ENCODE measurements at places on chromosomes 5 and 9. TPM values are rescaled to one million over a fixed set of nuclear protein-coding genes. Genes with fewer than 3 reads are reported as not detected.

SMIM32 gene
- not detected for total RNA-seq

ARL14EPL gene
- total RNA-seq, result not detected

REEP5 gene
- 80.3 TPM for total RNA-seq

NACC2 gene
- total RNA-seq, result 7.8 TPM

PTPN3 gene
- 0.41 TPM for total RNA-seq

SLCO6A1 gene
- not detected for total RNA-seq

UNC13B gene
- 1.4 TPM for total RNA-seq

LRRTM2 gene
- total RNA-seq, result not detected

MELK gene
- 37.2 TPM for total RNA-seq

SLC6A3 gene
- not detected for total RNA-seq

CAMK4 gene
- 37.0 TPM for total RNA-seq

SLC6A19 gene
- total RNA-seq, result not detected

GRCh38 chr5:107485184-107485583, 185.6 kb downstream of the EFNA5 start:
- no peak for ATAC-seq

- ATAC-seq, result no peak
These were observed 20.0 kb upstream of the LIFR start for GRCh38 chr5:38576442-38576841.

DNA sequence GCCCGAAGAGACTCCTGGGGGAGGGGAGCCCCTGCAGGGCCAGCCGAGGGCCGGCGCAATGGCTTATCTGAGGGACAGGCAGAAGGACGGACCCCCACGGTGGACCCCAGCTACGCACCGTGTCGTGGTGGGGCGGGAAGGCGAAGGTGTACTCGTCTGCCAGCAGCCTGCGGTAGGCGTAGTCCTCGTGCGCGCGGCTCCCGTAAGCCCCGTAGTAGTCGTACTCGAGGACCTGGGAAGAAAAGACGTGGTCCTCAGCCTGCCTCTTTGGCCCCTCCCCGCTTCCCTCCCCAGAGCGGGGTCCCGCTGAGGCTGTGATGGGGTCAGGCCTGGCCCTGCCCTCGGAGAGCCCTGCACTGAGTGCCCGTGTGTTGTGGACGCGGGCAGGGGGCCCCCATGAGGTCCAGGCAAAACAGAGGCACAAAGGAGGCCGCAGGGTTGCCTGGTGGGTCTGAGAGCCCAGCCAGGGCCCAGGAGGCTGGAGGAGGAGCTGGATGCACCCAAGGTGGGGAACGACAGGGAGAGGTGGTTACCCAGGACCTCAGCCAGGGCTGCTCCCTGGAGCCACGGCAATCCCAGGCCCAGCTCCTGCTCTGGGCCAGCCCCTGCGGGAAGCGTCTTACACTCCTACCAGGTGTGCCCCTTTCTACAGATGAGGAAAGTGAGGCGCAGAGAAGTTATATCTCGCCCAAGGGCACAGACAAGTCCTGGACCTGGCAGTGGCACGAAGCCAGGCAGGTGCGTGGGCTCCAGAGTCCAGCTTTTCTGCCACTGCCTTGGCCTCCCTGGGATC, 35.2 kb downstream of the SARDH start:
- peak; percentile 3 for ATAC-seq

GRCh38 chr5:10949856-10950630, 189.0 kb upstream of the DAP start:
- no peak for ATAC-seq

DNA sequence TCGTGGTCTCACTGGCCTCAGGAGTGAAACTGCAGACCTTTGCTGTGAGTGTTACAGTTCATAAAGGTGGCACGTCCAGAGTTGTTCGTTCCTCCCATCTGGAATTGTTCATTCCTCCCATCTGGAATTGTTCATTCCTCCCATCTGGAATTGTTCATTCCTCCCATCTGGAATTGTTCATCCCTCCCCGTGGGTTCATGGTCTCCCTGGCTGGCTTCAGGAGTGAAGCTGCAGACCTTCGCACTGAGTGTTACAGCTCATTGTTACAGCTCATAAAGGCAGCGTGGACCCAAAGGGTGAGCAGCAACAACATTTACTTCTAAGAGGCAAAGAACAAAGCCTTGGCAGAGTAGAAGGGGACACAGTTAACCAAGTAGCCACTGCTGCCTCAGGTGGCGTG, 69.1 kb downstream of the GCNT1 start:
- no peak for ATAC-seq

- no peak for ATAC-seq
These were observed 125.8 kb downstream of the PDE4D start for GRCh38 chr5:59767681-59768151.

DNA sequence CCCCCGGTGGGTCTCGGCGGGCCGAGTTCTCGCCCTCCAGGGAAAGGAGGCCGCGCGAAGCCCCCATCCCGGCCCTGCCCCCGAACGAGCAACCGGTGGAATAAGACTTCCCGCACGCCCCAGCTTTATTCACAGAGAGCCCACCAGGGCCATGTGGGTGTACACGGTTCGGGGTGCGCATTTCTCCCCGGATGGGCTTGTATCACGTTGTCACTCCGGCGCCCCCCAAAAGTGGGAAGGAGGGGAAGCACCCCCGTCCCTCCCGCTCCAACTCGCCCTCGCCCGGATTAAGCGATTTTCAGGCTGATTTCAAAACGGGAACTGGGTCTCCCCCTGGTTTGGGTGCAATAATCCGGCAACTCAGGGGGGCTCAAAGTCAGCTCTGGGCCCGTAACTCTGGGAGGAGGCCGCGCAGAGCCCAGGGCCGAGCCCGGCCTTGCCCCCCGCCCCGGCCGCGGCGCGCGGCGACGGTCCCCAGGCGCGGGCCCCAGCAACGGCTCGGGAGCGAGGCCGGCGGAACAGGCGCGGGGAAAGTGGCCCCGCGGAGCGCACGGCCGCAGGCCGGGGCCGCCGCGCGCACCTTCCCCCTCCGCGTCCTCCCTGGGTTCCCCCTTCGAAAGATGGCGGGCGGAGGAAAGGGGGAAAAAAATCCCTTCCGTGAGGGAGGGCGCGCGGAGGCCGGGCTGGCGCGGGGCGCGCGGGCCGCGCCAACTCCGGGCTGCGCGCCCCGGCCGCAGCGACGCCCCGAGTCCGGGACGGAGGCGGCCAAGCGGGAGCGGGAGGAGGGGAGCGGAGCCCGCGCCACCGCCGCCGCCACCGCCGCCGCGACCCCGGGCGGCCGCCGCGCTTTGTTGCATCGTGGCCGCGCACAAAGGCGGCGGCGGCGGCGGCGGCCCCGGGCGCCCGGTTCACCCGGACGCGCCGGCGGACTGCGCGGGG, 644 bp downstream of the BRD3 start:
- peak; percentile 1 for ATAC-seq

DNA sequence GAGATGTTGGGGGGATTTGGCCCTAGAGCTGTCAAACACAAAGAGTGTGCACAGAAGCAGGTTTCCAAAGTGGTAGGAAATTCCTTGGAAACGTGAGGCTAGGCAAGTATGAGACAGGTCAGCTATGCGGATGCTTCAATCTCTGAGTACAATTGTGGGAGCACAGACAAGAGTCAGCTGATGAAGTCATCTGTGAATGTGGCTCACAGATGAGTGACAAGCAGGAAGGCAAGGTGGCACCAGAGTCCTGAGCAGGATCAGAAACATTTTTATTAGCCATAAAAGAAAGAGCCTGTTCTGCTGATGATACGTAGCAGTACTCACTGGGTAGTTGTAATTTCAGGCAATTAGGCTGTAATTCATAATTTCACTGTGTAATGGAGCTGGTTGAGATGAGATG, 117.0 kb downstream of the DCP2 start:
- no peak for ATAC-seq

- no peak for ATAC-seq
These were observed 153.9 kb downstream of the MARCHF11 start for GRCh38 chr5:16025681-16026080.

DNA sequence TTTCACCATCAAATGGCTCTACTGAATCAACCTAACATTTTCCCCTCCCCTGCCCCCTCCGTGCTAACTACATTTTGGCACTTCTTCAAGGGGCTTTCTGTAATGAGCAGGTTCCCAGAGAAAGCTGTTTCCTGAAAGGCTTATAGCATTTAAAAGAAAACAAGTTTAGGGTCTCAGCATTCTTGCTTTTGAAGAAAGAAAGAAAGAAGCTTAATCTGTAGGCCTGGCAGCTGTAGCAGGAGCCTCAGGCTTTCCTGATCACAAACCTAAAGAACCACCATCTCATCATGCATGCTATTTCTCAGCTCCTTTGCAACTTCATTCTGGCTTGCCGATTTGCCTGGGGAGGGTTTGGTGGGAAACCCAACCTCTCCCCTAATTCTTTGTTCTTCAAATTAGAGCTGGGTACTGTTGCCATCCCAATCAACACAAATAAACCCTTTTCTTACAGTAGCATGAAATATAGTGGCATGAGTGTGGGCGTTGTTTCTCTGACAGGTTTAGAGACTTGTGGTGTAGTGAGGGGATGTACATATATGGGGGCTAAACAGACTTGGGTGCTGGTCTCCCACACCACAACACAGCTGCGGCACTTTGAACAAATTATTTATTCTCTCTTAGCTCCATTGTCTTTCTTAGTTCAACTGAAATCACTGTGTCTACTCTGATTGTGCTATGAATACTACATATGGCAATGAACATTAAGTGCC, 160.5 kb upstream of the TNC start:
- no peak for ATAC-seq

DNA sequence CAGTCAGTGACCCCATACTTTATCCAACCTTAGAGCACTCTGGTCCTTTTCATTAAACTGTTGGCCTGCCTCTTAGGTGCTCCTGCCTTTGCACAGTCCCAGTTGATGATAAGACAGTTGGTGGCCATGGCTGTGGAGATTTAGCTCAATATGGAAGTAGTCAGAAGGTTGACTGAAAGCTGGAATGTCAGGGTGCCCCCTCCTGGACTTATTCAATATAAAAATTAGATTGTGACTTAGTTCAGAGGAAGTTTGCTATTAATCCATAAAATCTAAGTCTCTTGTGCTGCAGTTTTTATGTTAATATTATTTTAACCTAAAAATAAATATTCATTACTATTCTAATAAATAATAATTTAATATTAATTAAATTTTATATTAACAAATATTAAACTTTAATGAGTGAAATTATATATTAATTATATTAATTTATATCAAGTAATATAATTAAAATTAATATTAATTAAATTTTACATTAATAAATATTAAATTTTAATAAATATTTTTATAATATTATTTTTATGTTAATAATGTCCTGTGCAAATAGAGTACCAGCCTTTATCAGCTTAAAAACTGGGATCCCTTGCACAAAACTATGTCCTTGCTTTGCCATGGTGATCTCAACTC, 77.7 kb upstream of the ADAMTSL1 start:
- peak; percentile 12 for ATAC-seq

- no peak for ATAC-seq
These were observed 48.2 kb downstream of the GABBR2 start for GRCh38 chr9:98660541-98660940.

- ATAC-seq, result no peak
These were observed 1.9 kb upstream of the CLTB start for GRCh38 chr5:176418251-176418650.

GRCh38 chr5:61620699-61621182, 288.7 kb downstream of the ZSWIM6 start:
- no peak for ATAC-seq

DNA sequence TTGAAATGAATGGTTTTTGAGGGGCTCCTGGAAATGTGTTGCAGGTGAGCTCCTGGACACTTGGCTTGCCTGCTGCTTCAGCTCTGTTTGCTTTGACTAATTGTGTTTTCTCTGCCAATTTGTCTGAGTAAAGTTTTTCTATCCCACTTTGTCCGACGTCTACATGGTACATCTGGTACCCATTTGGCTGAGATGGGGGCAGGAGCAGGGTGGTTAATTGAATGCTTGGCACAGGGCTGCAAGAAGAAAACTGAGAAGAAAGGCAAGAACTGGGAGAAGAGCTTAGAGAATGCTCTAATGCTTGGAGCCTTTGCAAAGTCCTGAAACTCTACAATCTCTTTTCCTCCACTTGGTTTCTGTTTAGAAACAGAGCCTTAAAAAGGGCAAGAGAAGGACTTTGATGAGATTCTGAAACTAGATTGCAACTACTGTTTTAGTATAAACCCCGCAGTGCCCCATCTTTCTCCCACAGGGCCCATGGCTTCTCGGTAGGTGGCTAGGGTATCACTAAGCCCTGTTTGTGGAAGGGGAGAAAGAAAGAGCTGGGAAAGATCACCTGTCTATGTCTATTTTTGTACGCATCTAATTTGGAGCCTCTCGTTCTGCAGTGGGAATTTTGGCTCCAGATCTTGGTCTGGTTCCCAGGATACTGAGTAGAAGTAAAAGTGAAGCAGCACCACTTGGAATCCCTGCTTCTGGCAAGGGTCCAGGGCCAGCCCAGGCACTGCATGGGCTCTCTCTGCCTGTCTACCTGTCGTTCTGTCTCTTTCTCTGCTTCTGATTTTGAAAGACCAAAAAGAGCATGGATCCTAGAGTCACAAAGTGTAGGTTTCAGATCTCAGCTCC, 214.4 kb downstream of the SEMA6A start:
- ATAC-seq, result no peak

GRCh38 chr5:67255881-67256280, 59.3 kb upstream of the CD180 start:
- ATAC-seq, result no peak

DNA sequence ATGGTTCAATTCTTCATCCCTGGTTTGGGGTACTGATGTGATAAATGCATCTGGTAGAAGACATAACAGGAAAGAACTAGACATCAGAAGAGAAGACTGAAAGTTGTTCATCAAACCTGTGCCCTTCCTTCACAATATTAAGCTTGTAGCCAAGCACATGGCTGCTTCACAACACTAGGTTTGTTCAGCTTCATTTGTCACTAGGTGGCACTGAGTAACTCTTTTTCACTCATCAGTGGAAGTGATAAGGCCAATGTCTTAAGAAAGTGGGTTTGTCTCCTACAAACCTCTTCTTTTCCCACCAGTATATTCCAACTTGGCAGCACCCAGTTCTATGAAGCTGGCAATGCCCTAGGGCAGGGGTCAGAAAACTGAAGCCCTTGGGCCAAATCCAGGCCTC, 26.9 kb downstream of the ZNF484 start:
- ATAC-seq, result no peak

- no peak for ATAC-seq
These were observed 599.9 kb upstream of the ZNF608 start for GRCh38 chr5:125346316-125346715.

DNA sequence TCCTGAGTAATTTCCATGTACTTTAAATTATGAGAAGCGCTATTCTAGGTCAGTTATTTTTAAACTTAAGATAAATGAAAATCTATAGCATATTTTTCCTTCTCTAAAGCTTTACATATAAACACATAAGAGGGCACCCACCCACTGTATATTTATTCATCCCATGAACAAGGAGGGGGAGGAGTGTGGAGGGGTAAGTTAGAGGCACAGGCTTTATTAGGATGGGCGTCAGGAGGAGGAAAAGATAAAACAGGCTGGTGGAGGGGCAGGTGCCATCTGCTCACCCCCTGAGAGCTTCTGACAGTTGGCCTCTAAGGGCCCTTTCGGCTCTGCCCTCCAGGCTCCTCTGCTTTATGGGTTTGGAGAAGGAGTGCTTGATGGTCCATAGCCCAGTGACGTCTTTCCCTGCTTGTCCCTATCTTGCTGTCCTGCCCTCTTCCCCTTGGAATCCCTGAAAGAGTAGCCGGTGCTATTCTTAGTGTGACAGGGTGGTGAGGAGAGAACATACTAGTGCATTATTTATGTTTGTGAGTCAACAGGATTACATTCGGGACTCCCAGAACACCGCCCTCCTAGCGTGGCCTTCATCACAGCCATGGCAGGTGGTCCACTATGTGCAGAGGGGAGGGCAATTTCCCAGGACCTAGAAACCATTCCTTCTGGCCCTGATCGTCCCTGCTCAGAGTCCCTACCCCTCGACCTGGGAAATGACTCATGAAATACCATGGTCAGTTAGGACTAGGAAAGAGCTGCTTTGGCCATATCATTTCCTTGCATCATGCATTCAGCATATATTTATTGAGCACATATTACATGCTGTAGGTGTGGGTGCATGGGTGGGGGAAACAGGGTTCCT, 7.9 kb upstream of the SYNPO start:
- ATAC-seq, result no peak
